Cerebellar nuclear complex (tissue), 1 donor: ENCODE measurements at places on chromosomes 3 and 15.

- no peak for DNase-seq
Measured at GRCh38 chr15:69478259-69478781, 25.7 kb downstream of the RPLP1 start.

DNA sequence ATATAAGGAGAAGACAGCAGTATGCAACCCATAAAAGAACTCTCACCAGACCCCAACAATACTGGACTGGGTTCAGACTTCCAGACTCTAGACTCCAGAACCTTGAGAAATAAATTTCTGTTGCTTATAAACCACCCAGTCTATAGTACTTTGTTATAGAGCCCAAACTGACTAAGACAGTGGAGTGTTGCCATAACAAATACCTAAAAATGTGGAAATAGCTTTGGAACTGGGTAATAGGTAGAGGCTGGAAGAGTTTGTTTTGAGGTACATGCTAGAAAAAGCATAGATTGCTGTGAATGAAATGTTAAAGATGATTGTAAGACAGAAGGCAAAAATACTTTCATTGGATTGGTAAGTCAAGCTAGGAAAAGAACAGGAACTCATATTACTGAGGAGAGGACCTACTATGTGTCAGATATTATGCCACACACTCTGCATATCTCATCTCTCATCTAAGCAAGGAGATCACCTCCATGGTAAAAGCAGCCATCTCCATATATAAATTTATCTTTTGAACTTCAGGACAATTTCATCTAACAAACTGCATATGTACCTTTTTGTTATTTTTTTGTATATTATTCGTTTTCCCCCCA lies 67.4 kb upstream of the FNDC3B start:
- DNase-seq, result no peak

DNA sequence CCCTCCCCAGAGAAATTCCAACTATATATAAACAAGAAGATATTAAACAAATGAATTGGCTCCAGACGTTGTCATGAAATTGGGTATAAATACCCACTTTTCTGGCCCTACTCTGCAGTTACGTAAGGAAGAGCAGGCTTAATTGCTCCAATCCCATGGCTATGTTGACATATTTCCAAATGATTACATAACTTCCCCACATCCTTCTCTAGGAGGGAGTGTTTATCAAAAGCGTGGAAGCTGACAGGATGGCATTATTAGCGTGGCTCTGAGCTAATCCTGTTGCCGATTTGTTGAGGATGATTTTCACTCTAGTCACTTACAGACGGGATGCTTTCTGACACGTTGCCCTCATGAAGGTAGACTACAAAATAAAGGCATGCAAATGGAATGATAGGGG lies 347.5 kb upstream of the TMCO5A start:
- no peak for DNase-seq

DNA sequence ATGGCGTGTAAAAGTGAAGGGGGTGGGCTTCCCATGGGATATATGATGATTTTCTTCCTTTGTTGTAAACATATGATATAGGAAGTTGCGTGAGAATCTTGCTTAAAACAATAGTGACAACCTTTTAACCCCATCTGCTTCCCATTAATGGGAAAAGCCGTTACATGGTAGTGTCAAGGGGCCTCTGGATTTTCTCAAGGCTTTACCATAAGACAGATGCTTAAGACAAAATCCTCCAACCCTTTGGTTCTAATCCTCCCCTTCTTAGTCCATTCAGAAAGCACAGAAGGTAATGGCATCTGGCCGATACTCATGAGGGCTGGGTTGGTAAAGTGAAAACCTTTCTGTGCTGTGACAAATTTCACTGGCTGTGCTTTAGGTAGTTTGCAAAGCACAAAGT lies 25.0 kb downstream of the DPH3 start:
- no peak for DNase-seq

- DNase-seq, result no peak
Measured at GRCh38 chr3:159731254-159731653, 257.4 kb upstream of the IL12A start.

- no peak for DNase-seq
Measured at GRCh38 chr3:12394569-12395271, 89.6 kb upstream of the TSEN2 start.

GRCh38 chr3:134650431-134651346 lies at the start of gene KY:
Gene KY (minus strand): TSS chr3:134651022. CDS start chr3:134650960, 62 bp downstream.
- DNase-seq, result no peak

- no peak for DNase-seq
Measured at GRCh38 chr3:72163809-72164634, 379.1 kb upstream of the PROK2 start.

DNA sequence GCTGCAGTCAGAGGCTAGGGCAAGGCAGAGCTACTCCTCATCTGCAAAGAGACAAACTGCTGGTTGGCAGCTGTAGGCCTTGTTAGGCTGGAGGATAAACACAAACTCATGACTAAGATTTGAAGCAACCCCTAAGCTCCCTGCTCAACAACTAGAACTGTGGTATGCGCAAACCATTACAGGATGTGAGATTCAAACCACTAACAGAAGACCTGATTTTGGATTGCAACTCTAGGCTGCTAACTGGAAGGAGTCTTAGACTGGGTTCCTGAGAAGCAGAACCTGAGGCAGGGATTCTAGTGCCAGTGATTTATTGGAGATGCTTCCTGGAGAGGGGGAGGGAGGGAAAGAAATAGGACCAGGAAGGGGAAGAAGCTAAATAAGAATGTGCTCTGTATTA lies 22.5 kb downstream of the CCR4 start:
- no peak for DNase-seq

- no peak for DNase-seq
Measured at GRCh38 chr3:186985661-186986364, 55.5 kb downstream of the ST6GAL1 start.

DNA sequence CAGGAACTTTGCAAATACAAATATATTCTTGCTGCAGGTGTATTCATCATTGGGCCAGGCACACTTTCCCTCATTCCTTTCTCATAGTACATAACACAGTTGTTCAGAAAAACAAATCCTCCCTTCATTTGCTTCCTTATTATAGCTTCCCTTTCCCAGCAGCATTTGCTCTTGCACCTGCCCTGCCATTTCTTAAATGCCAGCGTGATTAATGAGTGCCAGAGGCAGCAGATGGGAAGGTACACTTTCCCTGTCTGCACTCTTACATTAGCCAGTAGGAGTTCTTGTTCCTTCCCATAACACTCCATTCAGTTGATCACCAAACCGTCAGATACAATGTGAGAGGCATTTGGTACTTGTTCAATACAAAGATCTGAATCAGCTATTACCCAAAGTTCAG lies 128.5 kb upstream of the GAP43 start:
- DNase-seq, result no peak
